ENCODE measurements at places on chromosomes 3 and 15. TPM values are rescaled to one million over a fixed set of nuclear protein-coding genes. Genes with fewer than 3 reads are reported as not detected.

The POPDC2 gene
- total RNA-seq: 1.3 TPM

DNA sequence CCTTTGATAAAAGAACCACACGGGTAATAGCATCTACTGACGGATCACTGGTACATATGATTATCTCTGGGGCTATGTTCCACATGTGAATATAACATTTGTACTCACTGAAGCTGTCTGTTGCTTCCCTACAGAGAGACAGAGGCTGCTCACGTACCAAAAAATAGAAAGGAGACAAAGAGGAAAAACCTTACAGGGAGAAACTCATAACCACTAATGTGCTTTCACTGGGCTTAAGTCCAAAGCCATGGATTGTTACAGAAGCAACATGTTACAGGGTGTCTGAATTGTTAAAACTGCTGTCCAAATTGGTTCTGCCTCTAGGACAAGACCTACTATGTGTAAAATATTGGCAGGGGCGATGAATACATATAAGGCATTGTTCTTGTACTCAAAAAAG lies 311.9 kb downstream of the FOXP1 start:
- DNase-seq: no peak

DNA sequence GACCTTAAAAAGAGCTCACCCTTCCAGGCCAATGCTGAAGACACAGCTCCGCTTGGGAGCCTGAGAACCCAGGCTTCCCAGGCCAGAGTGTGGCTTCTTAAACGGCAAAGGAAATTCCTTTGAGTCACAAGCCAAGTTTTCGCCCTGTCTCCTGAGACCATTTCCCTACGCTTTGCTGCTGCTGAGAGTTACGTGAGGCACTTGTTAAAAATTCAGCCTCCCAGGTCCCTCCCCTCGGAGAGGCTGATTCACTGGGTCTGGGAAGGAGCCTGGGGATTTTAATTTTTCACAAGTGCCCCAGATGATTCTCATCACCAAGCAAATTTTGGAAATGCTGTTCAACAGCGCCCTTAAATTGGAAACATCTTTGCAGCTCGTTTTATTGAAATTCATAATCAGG lies 25.5 kb downstream of the RLBP1 start:
- no peak for DNase-seq

DNA sequence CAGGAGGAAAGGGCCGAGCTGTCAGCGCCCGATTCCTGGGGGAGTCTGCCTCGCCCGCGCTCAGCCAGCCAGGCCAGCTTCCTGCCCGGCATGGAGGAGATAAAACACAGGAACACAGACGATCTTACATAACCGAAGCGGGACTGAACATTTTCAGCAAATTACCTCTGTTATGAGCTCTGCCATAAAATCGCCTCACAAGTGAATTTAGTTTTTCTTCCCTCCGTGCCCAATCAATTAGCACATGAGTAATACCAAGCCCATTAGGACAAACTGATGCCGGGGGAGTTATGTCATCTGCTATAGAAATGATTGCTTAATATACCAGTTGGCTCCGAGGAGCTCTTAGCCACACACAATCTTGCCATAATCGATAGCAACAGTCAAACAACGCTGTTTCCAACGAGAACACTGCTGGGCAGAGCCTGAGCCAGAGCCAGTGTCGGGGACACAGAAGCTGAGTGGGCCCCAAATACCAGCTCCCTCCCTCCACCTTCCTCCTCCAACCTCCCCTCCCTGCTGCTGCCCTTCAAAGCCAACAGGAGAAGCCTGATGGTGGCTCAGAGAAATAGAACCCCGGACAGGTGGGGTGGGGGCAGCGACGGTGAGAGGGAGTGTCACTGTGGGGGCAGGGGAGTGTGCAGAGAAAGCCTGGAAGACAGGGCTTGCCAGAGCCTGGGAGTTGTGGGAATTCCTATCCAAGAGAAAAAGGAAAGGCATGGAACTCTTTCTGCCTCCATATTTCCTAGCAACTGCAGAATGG lies 279.4 kb upstream of the TLE3 start:
- DNase-seq: no peak

GRCh38 chr3:66248641-66249040 lies 27.8 kb downstream of the SLC25A26 start:
- DNase-seq: no peak

DNA sequence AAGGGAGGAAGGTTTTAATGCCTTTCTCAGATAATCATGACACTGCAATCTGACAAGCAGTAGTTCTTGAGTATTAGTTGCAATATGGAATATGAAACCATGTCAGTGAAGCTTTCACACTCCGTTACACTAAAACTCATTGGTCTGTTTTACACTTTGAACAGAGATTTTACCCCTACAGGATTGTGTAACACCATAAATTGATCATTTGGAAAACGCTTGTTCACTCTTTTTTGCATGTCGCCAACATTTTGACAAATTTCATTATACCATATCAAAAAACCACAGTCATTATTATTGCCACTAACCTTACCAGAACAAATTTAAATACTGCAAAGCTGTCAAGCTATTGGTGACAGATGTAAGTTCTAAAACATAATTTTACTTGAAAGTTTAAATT lies 404.8 kb upstream of the THBS1 start:
- no peak for DNase-seq

Measured in activated CD8-positive, alpha-beta T cell treated with anti-CD3 and anti-CD28 coated beads for 36 hours (primary cell).